Putamen (tissue), 1 donor: ENCODE measurements at places on chromosomes 2 and 18.

DNA sequence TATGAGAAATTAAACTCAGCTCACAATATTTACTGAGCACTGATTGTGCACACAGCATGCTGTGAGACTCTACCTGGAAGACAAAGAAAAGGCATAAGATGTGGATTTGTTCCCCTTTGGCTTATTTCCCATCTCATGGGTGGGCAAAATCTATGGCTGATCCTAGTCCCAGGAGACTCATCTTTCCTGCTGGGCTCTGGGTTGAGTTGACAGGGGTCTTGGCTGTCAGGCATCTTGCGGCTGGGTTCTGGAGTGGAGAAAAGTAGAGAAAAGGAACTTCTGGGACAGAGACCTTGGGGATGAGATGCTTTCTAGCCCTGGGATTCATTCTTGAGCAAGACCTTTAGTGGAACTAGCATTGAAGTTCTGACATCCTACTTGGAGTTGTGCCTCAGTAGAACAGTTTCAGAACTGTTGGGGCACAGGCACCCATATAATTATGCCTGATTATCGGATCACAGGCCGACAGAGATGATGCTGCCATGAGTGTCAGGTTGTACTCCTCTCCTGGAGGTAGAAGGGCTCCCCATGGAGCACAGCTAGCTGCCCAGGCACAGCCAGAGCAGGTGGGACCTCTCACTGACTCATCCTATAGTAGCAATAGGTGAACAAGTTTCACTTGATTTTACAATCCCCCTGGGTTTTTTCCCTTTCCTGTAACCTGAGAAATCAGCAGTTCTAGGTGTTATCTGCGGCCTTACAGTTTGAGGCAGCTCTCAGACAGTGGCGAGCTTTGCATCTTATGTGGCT is 260.9 kb downstream of the CYRIA start:
- DNase-seq: no peak

- DNase-seq: peak; percentile 79
Observed at GRCh38 chr18:3603421-3604234, 153.7 kb downstream of the TGIF1 start.

DNA sequence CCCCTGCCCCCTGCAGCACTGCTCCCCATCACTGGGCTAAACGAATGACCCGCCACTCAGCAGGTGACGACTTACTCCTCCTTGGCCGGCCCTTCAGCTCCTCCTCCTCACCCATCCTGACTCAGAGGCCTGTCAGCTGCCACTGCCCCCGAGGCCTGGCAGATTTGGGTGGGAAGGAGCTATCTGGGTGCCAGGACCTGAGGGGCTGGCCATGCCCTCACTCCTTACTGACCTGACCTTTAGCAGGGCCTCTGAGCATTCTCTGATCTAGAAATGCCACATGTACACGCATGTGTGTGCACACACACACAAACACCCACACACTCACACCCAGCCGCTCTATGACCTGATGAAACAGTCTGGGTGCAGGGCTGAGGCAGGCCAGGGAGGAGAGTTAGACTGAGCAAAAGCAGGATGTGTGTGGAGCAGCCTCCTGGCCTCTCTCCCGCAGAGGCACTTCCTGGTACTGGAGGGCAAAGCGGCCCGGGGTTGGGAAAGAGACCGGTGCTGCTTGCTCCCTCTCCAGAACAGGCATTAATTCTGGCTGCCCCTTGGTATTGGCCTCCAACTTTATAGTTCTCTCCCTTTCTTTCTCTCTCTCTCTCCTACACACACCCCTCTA is 68.0 kb downstream of the ZFP36L2 start:
- no peak for DNase-seq

DNA sequence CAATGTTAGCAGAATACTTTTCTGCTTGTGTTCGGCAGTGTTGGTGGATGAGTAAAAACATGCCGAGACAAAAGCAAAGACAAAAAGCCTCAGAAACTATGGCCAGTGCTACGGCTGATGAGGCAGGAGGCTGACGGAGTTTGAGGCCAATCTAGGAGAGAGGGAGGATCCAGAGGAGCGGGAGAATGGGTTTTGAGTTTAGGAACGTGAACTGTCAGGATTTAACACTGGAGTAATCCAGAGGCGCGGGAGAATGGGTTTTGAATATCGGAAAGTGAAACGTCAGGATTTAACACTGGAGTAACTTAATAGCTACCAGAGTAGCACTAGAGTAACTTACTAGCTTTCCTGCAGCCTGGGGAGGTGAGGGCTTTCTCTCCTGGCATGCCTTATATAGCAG is 37.4 kb downstream of the LYPD6B start:
- DNase-seq: no peak

- no peak for DNase-seq
Observed at GRCh38 chr2:236352761-236353593, 88.8 kb upstream of the ASB18 start.

DNA sequence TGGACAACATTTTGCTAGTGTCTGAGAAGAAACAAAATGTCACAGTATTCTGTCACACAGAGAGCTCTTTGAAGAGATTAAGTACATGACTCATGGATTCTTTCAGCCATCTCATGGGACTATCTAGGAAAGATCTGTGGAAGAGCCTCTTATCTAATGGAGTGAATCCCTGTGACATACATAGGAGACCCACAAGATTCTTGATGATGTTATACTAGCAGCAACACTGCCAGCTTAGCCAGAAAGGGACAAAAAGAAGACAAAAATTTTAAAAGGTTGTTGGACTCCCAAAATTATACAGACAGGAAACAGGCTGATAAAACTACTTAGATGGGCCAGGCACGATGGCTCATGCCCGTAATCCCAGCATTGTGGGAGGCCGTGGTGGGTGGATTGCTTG is 143.3 kb upstream of the MGAT5 start:
- DNase-seq: no peak

DNA sequence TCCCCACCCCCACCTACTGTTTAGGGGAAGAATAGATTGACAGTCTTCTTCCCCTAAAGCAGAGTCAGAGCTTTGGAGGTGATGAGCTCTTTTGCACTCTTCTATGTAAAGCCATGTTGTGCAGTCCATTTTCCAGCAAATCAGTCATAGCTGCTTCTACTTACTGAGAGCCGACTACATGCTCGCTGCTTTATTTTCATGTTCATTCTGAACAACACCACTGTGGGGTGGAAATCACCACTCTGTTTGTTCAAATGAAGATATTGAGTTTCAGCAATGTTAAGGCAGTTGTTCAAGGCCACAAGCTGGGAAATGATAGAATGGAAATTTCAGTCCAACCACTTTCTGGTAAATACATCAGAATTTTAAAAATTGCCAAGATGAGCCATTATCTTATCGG is 88.3 kb downstream of the INSIG2 start:
- no peak for DNase-seq

GRCh38 chr2:46806526-46806925 is 109.1 kb downstream of the MCFD2 start:
- no peak for DNase-seq

DNA sequence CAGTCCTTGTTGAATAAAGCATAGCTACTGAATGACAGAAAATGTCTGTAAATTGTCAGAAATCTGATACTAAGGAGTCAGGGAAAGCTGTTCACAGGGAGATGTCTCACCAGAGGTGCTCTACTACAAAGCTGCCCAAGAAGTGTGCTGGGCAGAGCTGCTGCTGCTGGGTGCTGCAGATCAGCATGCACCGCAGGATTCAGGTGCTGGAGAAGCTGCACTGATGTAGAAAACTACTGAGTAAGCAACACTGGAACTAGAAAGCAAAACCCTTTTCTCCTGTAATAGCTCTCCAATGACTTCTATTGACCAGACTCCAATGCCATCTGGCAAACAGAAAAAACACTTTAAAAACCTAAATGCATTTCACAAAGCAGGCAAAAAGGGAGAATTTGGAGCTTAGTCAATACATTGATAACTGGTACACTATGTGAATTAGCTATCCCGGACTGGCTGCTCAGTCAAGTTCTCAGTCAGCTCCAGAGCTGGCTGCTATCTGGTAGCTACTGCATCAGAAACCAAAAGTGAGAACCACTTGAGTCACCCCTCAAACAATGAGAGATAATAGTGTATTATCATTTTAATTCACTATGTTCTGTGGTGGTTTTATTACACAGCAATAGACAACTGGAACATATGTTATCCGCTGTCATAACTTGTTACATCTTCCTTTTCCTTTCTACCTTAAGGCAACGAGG is 493.1 kb downstream of the CPS1 start:
- DNase-seq: no peak

GRCh38 chr2:222941510-222942032 is 80.7 kb downstream of the ACSL3 start:
- no peak for DNase-seq

- DNase-seq: no peak
Observed at GRCh38 chr2:31831585-31831984, 179.2 kb downstream of the MEMO1 start.

DNA sequence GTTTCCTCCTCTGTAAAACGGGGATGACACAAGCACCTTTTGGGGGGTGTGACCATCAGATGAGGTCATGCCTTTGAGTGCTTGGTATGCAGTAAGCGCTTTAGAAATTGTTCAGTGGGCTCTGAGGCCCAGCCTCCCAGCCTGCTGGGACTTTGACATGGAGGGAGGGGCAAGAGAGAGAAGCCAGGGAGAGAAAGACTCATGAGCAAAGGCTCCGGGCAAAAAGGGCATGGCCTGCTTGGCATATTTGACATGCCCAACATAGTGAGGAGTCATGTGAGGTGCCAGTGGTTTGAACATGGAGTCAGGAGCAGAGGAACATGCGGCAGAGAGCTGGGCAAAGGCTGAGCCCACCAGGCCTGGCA is 14.0 kb downstream of the TNS1 start:
- no peak for DNase-seq

GRCh38 chr2:26640331-26640745 is 828 bp downstream of the CIB4 start:
- DNase-seq: no peak

- DNase-seq: no peak
Observed at GRCh38 chr18:65124633-65125032, 626.2 kb upstream of the CDH7 start.

DNA sequence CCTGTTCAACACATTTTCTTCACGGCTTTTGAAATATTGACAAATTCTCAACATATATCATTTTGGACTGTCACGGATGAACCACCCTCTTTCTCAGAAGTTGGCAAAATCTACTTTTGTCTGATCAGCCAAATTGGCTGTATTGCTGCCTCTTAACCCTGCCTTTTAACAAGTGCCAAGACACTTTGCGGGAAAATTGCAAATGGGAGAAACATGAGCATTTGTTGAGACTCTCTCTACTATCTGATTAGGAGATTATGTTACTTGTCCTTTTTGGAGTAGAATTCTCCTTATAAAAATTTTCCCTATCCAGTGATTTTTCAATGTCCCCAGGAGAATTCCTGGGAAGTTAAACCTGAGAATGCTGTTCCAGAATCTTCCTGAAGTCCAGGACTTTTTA is 256.2 kb upstream of the ZSWIM2 start:
- no peak for DNase-seq

DNA sequence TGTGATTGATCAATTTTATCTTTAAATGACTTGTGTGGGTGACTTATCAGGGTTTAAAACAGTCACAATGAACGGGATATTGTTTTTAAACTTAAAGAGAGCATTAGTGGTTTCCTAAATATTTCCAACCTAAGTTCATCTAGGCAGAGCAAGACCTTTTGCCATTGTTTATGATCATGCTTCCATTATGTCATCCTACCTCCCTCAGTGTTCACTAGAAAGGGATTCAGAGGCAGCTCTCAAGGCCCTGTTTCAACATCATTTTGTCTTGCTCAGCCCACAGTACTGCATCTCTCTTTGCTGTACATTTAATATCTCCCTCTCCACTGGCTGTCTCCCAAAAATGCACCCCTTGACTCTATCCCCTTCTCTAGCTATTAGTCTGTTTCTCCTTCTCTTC is 21.5 kb upstream of the PELI1 start:
- no peak for DNase-seq

- DNase-seq: no peak
Observed at GRCh38 chr18:60534538-60534937, 162.0 kb upstream of the MC4R start.

DNA sequence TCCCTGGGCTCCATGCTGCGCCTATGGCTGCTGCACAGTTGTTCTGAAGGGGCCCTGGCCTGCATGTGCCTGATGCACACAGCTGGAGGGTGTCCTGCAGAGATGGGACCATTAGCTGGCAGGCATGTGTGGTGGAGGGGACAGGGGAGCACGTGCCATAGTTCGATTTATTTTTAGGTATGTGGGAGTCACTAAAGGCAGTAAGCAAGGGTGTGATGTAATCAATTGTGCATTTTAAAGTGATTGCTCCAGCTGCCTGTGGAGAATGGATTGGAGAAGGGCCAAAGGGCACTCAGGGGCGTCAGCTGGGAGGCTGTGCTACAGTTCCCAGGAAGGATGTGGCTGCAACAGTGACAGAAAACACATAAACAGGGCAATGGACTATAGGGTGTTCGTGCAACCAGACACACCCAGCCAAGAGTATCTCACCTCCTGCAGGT is 205.1 kb downstream of the ARL4C start:
- no peak for DNase-seq

GRCh38 chr18:74299746-74300145 is 8.0 kb upstream of the CYB5A start:
- DNase-seq: no peak

DNA sequence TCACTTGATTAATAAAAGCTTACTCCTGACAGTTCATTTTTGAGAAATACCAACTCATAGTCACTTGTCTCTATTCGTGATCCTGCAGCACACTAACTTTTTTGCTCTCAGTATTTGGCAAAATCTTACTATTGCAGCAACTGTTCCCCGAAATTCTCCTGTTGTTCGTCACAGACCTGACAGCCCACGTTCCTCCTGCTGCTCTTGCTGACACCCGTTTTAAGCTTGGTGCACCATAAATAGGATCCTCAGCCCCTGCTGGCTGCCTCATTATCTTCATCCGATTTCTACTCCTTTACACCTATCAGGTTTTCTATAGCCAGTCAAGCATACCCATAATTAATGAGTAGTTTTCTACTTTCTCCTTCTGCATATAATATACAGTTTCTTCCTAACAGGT is 368.8 kb downstream of the PLCL1 start:
- peak; percentile 70 for DNase-seq

GRCh38 chr2:224776795-224777558 is 60.8 kb upstream of the CCDC195 start:
- DNase-seq: no peak

- DNase-seq: no peak
Observed at GRCh38 chr2:132416723-132417395, at the start of gene GPR39. TSS of gene GPR39 (plus strand) at chr2:132416805.

DNA sequence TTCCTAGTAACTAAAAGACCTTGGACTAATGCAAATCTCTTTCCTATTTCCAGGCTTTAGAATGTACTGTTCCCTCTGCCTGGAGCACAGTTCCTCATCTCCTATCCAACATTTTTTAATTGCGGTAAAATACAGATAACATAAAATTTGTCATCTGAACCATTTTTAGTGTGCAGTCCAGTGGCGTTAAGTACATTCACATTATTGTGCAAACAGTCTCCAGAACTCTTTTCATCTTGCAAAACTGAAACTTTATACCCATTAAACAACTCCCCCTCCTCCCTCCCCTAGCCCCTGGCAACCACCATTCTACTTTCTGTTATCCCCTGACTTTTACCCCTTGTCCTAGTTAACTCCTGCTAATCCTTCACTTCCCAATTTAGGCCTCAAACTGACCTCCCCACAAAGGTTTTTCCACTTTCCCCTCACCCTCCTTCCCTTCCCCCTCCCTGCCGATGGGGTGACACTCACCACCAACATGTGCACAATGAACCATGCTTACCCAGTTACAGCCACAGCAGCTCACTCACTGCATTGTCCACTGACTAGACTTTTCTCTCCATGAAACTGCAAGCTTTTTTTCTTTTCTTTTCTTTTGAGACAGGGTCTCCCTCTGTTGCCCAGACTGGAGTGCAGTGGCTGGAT is 54.8 kb downstream of the KIAA2012 start:
- DNase-seq: no peak
